ENCODE measurements at places on chromosomes 5 and 9.

DNA sequence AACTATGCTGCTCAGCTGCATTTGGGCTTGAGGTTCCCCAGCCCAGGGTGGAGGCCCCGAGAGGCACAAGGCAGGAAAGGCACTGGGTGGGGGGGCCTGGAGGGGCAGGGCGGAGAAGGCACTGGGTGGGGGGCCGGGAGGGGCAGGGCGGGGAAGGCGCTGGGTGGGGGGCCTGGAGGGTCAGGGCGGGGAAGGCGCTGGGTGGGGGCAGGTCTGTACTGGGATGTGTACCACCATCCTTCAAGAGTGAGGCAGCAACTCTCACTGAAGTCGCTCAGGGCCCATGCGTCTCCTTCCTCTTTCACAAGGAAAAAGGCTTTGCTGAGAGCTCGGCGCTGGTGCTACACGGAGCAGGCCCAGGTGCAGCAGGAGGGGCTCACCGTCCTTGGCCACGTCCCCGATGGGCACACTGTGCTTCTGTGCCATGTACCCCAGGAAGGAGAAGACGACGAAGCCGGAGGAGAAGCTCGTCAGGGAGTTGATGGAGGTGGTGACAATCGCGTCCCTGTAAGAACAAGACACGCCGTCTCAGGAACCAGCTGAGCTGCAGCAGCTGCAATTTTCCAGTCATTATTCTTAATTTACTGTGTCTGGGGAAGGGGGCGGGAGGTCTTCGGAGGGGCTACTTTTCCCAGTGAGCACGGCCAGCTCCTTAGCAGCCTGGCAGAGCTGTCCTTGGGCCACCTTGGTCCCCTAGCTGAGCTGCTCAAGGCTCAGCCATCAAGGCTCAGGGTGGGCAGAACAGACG, 30.8 kb downstream of the SLC6A3 start:
- no peak for DNase-seq

DNA sequence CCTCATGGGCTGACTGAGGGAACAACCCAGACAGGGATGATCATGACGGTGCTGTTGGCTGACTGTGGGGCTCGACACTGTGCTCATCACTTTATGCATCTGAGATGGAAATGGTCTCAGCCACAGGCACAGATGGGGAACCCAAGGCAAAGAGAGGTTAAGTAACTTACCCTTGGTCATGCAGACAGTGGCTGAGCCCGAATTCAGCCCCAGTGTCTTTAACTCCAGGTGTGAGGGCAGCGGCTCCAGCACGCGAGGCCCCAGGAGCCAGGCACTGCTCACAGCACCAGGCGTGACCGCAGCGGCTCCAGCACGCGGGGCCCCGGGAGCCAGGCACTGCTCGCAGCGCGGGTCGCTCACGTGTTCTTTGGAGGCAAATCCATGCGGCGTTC, 45.3 kb upstream of the FCN1 start:
- no peak for DNase-seq

DNA sequence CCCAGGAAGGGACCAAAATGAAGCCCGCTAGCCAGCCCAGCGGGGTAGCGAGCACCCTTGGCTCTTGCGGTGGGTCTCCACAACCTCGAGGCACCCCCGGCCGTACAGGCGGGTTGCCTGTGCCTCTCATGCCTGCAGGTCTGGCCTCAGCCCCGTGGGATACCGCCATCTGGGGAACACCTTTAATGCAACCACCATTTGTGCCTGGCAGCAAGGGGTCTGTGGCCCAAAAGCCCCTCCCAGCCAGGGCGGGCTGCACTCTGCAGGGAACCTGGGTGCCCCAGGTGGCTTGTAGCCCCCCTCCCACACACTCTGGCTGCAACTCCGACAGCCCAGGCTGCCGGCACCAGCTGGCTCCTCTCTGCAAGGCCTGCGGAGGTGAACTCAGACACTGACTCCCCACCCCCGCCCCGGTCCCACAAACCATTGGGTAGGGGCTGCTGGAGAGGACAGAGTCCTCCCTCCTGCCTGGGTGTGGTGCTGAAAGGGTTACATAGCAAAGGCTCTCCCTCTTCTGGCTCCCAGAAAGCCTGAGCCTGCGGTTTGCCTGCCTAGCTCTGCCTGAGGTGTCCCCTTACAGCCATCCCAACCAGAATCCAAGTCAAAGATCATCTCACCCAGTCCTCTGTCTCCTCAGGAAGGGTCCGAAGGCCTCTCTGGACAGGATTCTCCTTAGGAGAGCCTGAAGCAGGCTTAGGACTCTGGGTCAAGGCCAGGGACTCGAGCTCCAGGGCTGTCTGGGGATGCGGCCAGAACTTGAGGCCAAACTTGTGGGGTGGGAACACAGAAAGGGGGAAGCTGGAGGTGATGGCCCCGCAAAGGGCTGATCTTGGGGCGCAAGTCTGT, 109.4 kb downstream of the PSD2 start:
- DNase-seq, result no peak

DNA sequence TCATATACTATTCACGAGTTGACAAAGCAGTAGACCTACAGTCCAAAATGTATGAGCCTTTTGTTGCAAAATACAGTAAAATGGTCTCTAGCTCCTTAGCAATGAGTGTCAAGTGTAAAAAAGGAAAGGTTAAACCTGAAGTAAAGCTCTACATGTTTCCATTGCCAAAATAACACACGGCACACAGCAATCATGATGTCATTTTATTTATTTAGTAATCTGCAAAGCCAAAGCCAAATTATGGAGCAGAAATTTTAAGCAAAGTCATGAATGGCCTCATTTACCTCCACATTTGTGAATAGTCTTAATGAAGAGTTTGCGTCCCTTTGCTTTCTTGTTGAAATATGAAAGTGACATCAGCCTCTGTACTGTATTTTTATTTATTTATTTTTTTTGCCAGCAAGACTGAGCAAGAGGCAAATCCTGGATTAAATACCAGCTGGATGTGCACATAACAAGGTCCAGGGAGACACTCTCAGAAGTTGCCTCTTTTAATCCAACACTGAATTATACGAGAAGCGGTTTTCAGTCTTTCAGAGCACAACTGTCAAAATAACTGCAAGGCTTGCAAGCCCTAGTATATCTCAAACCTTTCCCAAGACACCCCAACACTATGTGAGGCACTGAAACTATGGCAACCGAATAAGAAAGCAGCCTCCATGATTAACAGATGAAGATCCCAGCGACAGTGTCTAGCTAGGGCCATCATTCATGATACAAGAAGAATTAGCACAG, 9.7 kb downstream of the SEMA6A start:
- DNase-seq, result no peak

- no peak for DNase-seq
Measured at GRCh38 chr5:6319116-6319515, 59.2 kb downstream of the MED10 start.

DNA sequence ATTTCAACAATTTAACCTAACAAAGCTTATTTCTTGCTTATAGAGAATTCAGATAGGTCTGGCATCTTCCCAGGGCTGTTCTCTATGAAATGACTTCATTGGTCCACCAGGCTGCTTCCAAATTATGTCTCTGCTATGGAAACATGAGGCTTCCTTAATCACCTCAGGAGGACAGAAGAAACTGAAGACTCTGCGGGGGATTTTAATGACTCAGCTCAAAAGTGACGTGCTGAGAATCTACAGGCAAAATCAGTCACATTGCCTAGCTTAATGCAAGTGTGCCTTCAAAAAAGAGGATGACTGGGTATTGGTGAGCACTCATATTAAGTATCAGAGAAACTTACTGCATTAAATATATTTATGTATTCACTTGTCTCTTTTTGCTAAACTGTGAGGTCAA, 315.5 kb upstream of the RGMB start:
- DNase-seq, result no peak
